H1 (cell line): ENCODE measurements at places on chromosomes 6 and 20.

DNA sequence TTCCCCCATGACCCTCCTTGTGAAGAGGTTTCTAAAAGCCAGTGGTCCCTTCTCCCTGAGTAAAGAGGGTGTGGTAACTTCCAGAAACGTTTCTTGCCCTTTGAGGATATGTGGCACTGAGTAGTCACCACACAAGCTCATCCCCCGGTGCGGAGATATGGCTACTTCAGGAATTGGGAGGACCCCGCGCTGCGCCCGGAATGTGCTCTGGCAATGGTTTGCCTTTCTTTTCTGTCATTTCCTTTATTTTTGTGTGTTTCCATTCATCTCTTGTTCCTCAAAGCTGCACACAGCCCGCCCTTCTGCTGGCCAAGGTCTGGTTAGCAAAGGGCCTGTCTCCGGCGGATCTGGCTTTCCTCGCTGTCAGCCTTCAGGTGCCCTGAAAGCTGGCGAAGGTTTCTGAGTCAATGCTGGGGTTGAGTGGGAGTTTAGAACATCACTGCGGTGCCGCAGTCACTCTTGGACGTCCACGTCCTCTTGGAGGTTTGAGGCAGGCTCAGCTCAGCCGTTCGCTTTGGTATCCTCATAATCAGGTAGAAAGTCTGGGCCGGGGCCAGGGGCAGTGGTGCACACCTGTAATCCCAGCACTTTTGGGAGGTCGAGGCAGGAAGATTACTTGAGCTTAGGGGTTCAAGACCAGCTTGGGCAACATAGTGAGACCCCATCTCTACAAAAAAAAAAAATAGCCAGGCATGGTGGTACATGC lies 67.2 kb downstream of the TCP11 start:
- no peak overlapping the region for H3K4me3 ChIP-seq
- H3K27ac ChIP-seq: no peak overlapping the region
- H3K27me3 ChIP-seq: no peaks in the 10 kb centered on the region
- peaks cover 4% of the 10 kb centered on the region; the same call in 1 of the 2 replicates for H3K36me3 ChIP-seq

- H3K27me3 ChIP-seq: no peaks in the 10 kb centered on the region
- H3K27ac ChIP-seq: no peak overlapping the region
- no peak overlapping the region for H3K4me3 ChIP-seq
- no peak for DNase-seq
Observed at GRCh38 chr6:85496009-85496579, 46.2 kb downstream of the NT5E start.

GRCh38 chr6:147508042-147508865 lies at the start of gene SAMD5:
SAMD5 (plus strand) TSS chr6:147508690; CDS start chr6:147508929, 239 bp downstream.
- H3K27ac ChIP-seq: no peak within 1 kb of the TSS
- H3K4me1 ChIP-seq: peaks cover 8% of the 10 kb centered on the region
- H3K4me3 ChIP-seq: peak within 1 kb of the TSS; percentile 63
- H3K27me3 ChIP-seq: peaks cover 60% of the 10 kb centered on the region
- H3K36me3 ChIP-seq: no peaks in the 10 kb centered on the region

DNA sequence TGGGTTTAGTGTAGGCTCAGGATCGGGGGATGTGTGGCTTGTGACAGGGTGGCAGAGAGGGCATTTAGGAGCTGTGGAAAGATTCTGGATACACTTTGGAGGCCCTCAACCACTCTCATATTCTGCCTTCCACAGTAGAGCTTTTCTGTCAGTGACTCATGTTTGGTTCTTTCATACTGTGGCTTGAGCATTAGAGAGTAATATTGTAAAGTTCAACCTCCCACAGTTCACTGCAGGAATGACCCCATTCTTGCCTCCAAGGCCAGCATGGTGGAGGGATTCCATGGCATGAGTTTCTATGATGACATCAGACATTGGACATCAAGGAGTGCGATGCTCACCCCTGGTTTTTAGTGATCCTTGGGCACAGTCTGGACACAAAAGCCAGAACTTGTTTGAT lies 50.9 kb downstream of the DTD1 start:
- no peak overlapping the region for H3K4me3 ChIP-seq
- no peaks in the 10 kb centered on the region for H3K27me3 ChIP-seq
- H3K4me1 ChIP-seq: no peaks in the 10 kb centered on the region; the same call in 1 of the 2 replicates
- no peak for DNase-seq

- no peaks in the 10 kb centered on the region for H3K36me3 ChIP-seq
- H3K27ac ChIP-seq: no peak overlapping the region
- peaks cover 37% of the 10 kb centered on the region for H3K27me3 ChIP-seq
- H3K4me1 ChIP-seq: peaks cover 4% of the 10 kb centered on the region; the same call in 1 of the 2 replicates
Observed at GRCh38 chr6:150142097-150142669, 661 bp upstream of the PPP1R14C start.

DNA sequence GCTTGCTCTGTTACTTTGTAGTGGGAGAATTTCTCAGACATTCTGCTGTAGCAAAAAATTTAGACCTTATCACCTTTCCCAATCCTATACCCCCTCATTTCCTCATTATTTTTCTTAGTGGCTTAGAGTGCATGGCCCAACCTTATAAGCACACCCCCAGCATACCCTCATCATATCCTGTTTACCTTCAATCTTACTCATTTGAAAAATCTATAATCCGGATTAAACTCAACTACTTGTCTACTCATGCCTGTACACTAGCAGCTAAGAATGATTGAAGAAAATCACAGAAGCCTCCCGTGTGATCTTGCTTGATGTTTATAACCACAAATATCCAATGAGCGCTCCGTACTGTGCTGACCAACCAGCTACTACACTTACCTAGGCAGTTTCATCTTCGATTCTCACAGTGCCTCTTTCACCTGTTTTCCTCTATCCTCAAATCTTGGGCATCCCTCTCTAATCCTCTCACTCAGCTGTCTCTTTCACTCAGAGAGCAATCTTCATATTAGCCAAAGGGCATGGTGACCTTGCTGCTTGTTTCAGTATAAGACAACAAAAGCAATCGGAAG lies 36.6 kb downstream of the AIG1 start:
- DNase-seq: no peak
- H3K4me1 ChIP-seq: no peaks in the 10 kb centered on the region
- H3K4me3 ChIP-seq: no peak overlapping the region
- H3K36me3 ChIP-seq: no peaks in the 10 kb centered on the region

DNA sequence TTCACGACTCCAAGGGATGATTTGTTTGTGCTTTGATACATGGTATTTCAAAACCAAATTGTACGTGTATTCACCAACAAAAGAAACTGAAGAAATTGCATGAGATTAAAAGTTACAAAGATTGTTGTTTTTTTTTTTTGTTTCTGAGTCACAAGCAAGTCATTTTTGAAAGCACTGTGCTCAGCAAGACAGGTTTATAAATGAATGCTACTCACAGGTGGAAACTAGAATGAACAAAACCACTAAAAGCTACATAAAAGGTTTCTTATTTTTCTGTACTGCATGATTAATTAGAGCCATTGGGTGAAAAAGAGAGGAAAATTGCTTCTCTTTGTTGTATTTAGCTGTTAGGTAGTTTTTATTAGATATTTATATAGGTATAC lies 90.2 kb upstream of the RIPOR2 start:
- no peaks in the 10 kb centered on the region for H3K27me3 ChIP-seq
- H3K36me3 ChIP-seq: no peaks in the 10 kb centered on the region
- no peak overlapping the region for H3K27ac ChIP-seq
- DNase-seq: no peak

DNA sequence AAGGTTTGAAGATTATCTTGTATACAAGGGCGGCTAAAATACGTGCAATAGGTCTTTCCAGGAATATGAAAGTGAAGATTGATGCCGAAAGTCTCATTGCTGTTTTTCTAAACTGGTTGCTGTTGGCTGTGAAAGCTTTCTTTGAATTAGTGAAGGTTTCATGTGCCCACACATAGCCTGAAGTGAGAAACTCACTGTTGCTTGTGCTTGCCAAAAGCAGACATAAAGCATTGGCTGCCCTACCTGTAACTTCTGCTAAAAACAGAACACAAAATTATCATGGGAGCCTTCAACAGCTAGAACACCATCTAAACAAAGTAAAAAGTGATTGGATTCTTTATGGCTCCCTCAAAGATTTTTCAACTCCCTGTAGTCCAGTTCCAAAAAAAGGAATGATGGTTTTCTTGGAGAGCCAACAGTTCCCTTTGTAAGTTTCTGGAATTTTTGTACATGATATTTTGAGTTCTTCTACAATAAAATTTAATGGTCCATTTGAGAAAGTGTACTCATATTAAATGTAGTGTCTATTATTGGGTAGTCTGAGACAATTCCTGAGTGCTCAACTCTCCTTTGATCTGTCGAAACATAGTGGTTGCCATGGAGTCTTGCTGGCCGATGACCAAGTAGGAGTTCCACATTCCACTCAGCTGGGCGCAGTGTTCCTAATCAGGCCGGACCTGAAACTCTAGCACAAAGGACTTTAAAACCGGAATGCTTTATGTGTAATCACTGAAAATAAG lies 68.5 kb downstream of the PLEKHG1 start:
- no peaks in the 10 kb centered on the region for H3K36me3 ChIP-seq
- H3K4me3 ChIP-seq: no peak overlapping the region
- H3K4me1 ChIP-seq: no peaks in the 10 kb centered on the region
- no peak overlapping the region for H3K27ac ChIP-seq
- no peak for DNase-seq
- H3K27me3 ChIP-seq: no peaks in the 10 kb centered on the region

DNA sequence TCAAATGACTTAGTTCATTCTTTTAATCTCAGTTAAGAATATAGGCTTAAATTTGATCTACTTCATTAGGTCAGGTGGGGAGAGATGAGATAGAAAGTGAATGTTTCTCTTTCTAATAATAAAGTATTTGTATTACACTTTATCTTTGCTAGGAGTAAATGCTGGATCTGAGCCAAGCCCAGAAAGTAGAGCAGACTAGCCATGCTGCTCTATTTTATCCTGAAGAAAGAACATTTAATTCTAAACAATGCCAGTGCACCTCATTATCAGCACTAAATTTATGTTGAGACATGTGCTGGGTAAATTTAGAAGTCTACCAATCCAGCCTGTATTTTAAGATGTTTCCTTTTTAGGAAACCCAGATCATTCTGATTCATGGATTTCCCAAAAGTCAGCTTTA lies 43.5 kb downstream of the AKIRIN2 start:
- no peak overlapping the region for H3K27ac ChIP-seq
- H3K4me1 ChIP-seq: no peaks in the 10 kb centered on the region; the same call in 1 of the 2 replicates
- H3K27me3 ChIP-seq: no peaks in the 10 kb centered on the region
- peaks cover 6% of the 10 kb centered on the region; the same call in 1 of the 2 replicates for H3K36me3 ChIP-seq
- no peak for DNase-seq

- H3K27ac ChIP-seq: no peak overlapping the region
- no peaks in the 10 kb centered on the region for H3K27me3 ChIP-seq
- H3K36me3 ChIP-seq: no peaks in the 10 kb centered on the region
- DNase-seq: no peak
- H3K4me1 ChIP-seq: 0 out of 2 replicates have a peak, but pooled peaks cover 2% of the 10 kb centered on the region
Observed at GRCh38 chr6:2714111-2714895, 36.4 kb downstream of the MYLK4 start.
